GM12892 (cell line): ENCODE measurements at places on chromosomes 3 and 15.

DNA sequence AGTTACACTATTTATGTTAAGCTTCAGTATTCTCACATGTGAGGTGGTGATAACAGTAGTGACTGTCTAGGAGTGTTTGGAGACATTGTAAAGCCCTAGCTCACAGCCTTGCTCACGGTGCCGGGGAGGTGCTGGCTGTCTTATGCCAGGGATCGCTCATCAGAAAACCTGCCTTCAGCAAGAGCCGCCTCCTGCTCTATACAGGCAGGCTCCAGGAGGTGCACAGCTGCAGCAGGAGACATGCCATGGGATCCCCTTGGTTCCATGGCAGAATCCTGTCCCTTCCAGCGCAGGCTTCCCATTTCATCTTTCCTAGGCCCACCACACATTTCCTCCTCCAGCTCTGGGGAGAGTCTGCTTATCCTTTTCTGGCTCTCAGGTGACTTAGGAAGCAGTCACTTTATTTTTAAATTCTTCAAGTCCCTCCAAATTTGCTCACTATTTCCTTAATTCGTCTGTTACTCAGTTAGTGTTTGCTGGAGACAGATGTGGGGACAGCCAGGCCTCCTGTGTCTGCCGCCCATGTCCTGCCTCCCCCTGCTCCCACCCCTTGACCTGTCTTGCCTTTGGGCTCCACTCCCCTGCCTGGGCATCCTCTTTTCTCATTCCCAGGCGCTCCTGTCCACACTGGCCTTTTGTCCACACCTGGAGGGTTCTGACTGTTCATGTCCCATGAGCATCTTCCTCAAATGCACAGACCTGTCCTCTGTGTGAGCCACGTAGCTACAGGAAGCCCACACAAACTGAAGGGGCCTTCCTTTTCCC lies 31.7 kb downstream of the SLCO2A1 start:
- no peak for DNase-seq

DNA sequence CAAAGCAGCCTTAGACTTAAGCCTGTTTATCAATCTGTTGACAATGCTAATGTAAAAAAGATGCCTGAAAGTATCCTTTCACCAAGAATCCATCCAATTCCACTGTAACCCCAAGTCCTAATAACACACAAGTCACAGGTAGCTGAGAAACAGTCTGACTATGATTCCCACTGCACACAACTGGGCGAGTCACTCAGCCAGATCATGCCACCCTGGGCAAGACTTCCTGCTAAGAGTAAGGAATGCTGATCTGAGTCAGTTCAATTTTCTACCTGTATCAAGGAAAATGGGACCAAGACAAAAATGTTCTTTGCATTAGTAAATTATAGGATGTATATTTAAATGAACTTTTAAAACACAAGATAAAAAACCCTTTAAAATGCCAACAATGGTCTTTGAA lies 33.3 kb downstream of the NPTN start:
- no peak for DNase-seq

DNA sequence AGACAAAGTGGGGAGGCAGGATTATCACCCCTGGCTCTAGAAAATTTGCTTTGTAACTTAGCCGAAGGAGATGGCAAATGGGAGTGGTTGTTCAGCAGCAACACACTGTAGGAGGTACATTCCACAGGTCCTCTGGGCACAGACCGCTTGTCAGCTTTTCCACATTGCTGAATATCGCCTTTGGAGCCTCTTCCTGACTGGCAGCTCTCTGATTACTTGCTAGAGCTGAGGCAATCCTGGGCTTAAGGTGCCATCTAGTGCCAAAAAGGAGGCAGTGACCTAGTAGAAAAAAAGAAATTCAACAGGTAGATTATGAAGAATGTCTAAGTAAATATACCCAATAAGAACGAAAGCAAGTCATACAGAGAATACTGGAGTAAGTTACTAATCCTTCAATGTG lies 13.1 kb upstream of the SCN5A start:
- no peak for DNase-seq

GRCh38 chr15:31346367-31347066 lies 19.9 kb downstream of the KLF13 start:
- no peak for DNase-seq

- DNase-seq: no peak
These were observed 424.1 kb downstream of the RSL24D1 start for GRCh38 chr15:54772663-54773062.

DNA sequence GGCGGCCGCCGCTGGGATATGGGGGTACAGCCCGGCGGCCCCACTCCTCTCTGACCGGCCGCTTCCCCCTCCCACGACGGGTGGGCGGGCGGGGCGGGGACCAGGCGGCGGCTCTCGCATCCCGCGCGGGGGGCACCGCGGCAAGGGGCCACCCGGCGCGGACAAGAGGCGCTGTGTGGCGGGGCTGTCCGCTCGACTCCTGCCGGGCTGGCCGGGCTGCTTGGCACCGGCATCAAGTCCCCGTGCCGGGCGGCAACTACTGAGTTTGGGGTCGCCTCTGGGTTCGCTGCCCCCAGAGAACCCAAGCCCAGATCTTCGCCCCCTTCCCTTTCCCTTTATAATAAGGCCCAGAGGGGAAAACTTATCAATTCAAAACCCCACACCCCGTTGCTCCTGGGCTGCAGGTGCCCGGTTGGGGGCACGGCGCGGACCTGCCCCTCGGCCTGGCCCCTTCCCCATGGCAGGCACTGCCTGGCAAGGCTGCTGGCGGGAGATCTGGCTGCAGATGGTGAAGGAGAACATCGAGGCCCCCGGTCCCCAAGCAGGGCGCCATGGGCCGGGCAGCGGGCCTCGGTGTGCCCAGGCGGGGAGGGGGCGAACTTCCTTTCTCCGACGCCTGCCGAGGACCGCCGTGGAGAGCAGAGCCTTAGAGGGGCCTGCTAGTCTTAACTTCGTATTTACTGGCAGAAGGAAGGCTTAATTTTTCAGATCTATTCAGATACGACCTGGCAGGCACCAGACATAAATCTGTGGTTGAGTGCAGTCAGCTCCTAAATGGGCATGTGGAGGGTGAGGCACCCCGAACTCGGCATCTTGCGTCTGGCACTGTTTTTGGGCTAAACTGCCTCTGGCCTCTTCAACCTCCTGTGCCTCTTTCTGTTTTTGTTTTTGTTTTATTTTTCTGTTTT lies 911 bp downstream of the APBA2 start:
- DNase-seq: no peak

- no peak for DNase-seq
These were observed 326.6 kb upstream of the RGMA start for GRCh38 chr15:93415576-93415975.
